NCI-H748 treated with DMSO at 0.1 percent for 48 hours (cell line): ENCODE measurements at places on chromosomes 6 and 20.

DNA sequence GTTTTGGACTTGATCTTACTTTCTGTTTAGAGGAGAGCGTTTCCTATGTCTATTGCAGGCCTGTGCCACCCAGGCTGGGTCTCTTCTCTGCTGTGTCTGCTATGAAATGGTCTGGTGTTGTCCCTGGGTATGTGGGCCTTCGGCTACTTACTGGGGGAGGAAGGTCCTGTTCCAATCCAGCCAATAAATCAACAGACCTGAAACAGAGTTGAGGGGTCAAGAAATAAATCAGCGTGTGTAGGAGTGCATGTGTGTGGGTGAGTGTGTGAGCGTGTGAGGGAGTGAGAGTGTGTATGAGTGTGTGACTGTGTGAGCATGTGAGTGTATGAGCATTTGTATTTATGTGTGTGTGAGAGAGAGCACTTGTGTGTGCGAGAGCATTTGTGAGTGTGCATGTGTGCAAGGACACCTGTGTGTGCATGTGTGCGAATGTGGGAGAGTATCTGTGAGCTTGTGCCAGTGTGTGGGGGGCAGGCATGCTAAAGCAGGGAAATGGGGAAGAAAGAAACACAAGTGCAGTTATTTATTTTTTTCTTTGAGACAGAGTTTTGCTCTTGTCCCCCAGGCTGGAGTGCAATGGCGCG is 86.3 kb upstream of the PMEPA1 start:
- DNase-seq = no peak

DNA sequence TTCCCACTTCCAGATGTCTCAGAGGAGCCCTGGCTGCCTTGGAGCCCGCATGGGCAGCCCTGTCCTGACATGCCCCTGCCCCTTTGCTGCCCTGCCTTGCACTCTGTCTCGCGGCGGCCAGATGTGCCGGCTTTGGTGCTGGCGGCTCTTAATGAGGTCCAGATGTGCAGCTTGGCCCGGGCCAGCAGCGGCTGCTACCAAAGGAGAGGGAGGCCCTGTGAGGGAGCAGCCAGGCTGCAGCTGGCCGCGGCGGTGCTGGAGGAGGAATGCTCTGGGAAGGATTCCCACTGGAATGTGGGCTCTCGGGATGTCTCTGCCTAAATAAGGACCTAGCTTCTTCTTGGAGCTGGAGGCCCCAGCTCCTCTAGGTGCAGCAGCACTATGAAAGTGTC is 72.4 kb downstream of the FGD2 start:
- DNase-seq = no peak

- DNase-seq = no peak
Observed at GRCh38 chr6:9657994-9658393, 756.9 kb downstream of the TFAP2A start.

GRCh38 chr20:24764794-24765202 is 184.3 kb upstream of the CST7 start:
- no peak for DNase-seq

DNA sequence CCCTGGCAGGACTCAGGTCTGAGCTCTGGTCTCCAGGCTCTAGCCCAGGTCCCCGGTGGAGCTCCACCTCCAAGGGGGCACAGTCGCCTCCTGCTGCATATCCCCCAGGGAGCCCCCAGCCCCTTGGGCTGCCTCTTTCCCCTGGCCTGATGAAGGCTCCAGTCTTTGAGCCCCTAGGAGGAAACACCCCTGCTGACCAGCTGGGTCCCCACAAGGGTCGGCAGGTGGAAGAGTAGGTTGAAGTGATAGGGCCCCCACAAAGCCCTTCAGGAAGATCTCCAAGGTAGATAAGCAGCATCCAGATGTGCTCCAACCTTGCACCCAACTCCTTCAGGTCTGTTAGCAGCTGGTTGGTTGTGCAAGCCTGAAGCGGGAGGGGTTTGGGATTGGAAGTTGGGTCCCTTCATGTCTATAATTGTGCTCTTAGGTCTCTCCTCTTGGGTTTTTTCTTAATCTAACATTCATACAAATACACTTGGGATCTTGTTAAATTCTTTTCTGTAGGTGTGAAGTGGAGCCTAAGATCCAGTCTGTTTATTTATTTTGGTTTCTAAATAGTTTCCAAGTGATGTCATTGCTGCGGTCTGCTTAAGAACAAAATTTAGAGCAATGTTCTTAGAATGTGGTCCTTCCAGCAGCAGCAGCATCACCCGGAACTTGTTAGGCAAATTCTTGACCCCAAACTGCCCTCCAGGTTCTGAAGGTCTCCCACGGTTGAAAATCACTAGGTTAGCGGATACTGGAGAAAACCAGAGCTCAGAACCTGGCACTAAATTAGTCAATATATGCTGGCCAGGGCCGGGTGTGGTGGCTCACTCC is 5.1 kb downstream of the UBE2C start:
- DNase-seq = no peak

GRCh38 chr6:21208796-21209186 is 384.8 kb upstream of the SOX4 start:
- no peak for DNase-seq

DNA sequence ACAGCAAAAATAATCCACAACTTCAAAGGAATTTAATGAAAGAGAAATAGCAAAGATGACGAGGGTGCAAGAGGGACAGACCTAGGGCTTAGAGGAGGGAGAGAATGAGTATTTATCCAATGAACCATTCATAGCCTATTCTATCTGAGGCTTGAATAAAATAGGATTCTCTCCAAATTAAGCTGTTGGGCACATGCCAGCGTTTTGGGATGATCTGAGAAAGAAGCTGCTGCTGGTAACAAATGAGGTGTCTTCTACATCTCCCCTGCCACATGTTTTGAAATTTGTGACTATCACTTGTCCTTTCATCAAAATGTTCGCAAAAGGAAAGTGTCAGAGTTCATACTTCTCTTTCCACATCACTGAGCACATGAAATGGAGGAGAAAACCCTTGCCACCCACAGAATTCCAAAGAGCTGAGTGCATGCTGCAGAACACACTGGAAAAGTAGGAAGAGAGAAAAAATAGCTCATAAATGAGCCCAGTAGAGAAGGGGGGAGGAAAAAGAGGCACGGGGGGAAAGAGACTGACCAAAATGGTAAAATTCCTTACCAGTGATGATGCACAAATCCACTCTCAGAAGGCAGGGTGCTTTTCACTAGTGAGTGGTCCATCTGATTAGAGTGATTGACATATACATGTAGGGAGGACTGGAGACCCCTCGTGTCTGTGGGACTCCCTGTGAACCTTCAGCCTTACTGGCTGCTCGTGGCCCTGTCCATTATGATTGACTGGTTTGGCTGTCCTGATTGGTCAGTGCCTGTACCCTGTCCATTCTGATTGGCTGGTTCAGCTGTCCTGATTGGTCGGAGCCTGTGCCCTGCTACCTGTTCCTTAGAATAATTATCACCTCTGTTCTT is 180.5 kb downstream of the OGFRL1 start:
- DNase-seq = no peak

DNA sequence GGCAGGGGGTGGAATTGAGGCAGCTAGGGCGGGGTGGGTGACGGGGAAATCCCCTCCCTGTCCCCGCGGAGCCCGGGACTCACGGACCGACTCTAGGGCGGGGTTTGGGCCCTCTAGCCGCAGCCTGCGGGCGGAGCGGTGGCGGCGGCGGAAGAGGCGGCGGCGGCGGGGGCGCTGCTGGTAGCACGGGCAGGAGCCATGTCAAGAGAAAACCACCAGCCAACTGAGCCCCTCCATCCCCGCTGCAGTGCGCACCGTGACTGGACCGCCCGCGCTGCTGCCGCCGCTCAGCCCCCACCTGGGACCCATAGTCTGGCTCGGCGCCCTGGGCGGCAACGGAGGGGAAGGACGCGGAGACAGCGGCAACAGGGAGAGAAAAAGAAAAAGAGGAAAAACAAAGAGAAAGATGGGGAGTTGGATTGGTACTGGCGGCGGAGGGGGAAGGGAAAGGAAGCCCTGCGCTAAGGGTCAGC is 1.2 kb upstream of the C6orf62 start:
- DNase-seq = no peak

DNA sequence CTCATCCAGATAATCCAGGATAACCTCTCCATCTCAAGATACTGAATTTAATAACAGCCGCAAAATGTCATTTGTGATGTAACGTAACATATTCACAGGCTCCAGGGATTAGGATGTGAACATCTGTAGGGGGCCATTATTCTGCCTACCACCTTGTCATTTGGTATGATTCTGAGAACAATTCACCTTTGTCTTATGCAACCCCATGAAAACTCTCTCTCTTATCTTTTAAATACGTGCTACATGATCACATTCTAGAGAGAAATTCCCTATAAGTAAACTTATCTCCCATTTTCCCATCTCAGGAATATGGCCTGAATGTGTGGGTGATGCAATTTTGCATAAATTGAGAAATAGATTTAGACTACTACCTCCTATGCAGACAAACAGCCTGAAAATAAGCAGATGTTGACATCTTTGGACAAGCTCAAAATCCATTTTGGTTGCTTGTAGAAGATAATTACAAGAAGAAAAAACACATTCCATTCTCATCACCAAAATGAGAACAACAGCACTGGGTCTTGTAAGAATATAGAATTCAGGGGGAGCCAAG is 255.4 kb upstream of the STXBP5 start:
- DNase-seq = no peak

GRCh38 chr6:39268171-39268570 is 38.9 kb upstream of the KCNK5 start:
- no peak for DNase-seq

- no peak for DNase-seq
Observed at GRCh38 chr6:157605484-157605883, 217.6 kb upstream of the SNX9 start.
